Suprapubic skin (tissue), 4 donors: ENCODE measurements at places on chromosomes 11 and 22.

DNA sequence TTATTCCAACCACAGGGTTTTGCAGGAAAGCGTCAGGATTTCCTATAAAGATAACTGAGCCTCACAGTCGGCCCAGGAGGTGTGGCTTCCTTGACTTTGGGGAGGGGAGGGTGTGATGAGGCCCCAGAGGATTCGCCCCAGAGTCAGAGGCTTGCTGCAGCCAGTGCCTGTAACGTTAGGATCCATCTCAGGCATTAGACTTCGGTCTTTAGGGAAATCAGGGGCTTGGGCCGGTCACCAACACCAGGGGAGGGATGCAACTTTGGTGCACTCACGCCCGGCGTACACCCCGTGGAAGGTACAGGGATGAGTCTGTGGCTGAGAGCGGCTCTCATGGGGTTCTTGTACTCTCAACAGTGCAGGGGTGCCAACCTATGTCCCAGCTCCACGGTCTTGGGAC lies 5.7 kb upstream of the ANO1 start:
- peak; percentile 65 for DNase-seq

- DNase-seq, result no peak
Observed at GRCh38 chr11:46307785-46308341, 30.4 kb downstream of the CREB3L1 start.

DNA sequence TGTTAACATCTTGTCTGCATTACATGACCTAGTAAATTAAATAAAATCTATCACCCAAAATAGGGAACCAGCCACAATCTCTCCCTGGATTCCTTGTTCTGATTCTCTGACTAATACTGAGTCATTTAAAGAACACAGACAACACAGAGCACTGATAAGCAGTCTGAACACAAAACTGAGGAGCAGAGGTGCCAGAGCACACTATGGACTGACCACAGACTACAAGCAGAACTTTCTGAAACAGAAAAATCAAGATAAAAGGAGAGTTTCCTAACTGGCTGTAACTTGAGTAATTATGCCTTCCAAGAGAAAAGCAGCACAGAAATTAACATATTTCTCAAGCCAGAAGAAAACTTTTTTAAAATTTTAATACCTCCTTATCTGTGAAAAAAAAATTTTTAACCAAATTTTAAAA lies 128.8 kb downstream of the SGSM3 start:
- no peak for DNase-seq

GRCh38 chr11:115267871-115268270 lies 236.3 kb downstream of the CADM1 start:
- DNase-seq, result no peak

DNA sequence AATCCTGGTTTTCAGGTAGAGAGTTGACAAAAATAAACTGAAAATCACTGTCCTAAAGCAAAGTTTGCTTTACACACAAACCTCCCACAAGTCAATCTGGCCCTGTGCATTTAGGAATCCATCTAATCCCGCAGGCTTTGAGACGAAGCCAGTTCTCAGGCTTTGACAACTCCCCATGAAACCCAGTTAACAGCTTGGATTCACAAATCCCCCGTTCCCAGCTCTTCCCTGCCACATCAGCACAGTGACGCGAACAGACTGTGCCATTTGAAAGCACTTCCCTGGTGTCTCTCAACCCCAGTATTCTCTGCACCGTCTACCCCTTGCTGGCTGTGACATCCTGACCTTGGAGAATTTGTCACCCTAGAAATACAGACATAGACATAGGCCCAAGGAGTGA lies 117.8 kb downstream of the OPCML start:
- DNase-seq, result no peak
